CD4-positive, alpha-beta T cell treated with Interleukin-10 for 1 hour (primary cell): ENCODE measurements at places on chromosomes 4 and X.

DNA sequence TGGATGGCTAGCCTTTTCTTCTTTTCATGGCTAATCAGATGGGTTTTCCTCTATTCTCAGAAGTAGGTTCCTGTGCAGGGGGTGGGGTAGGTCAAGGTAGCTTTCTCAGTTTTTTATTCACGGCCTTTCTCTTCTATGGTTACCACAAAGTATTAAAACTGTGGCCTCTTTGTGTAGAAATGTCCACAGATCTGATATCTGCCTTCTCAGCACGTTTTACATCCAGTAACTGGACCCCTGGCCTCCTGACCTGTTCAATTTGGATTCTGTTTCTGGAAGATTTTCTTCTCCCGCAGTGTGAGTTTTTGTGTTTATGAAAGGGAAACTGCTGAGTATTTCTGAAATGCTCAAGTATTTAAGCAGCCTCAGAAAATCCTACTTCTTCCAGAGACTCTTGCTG lies 688.5 kb downstream of the RAPGEF2 start:
- DNase-seq, result no peak

- DNase-seq, result no peak
These were observed 42.3 kb downstream of the RFC1 start for GRCh38 chr4:39323821-39324220.

DNA sequence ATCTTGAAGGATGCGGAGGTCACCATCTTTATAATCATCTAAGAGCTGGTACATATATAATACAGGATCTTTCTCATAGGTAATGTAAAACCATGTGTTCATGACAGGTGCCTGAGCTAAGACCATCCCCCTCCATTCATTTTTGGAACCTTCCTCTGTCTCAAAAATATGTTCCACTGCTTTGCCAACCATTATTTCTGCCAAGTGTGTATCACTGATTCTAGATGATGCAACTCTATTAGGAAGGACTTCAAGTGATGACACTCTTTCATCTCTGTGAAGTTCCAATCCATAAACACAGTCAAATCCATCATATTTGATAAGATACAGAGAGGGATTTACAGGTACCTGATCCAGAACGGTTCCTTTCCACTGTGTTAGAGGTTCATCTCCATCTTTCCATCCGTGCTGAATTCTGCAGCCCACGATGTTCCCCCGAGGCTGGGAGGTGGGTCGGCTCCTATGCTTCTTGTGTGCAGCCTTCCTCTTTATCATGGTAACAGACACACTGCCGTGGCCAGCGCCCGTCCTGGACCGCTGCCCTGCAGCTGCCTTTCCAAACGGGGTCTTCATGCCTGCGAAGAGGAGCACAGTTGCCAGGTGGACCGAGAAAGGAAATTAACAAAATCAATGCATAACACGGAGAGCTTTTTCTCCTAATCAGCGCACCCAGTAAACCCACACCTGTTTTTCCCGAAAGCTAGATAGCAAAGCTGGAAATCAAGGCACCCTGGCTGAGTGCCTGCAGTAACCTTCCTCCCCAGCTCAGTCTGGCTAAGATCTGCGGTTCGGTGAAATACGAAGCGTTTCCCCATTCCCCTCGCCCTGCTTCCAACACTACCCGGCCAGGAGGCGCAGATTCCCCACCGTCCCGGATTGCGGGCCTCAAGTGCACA lies 718 bp downstream of the SPIN3 start:
- no peak for DNase-seq

DNA sequence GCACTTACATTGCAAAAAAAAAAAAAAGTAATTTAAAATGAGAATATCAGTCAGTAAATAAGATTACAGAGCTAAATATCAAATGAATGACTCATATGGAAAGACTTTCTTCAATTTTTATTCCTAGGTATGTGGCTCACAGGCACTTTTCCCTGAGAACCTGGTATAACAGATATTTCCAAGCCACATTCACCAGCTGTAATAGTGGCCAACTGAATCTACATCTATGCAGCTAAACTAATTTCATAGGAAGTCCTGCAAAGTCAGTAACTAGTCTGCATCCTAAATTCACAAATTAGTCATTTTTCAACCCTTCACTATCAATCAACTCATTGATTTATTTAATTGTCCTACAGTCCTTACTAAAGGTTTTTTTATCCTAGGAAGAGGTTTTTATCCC lies 5.6 kb downstream of the PDE5A start:
- DNase-seq, result no peak

- no peak for DNase-seq
These were observed 79.0 kb downstream of the CPE start for GRCh38 chr4:165457793-165458192.

DNA sequence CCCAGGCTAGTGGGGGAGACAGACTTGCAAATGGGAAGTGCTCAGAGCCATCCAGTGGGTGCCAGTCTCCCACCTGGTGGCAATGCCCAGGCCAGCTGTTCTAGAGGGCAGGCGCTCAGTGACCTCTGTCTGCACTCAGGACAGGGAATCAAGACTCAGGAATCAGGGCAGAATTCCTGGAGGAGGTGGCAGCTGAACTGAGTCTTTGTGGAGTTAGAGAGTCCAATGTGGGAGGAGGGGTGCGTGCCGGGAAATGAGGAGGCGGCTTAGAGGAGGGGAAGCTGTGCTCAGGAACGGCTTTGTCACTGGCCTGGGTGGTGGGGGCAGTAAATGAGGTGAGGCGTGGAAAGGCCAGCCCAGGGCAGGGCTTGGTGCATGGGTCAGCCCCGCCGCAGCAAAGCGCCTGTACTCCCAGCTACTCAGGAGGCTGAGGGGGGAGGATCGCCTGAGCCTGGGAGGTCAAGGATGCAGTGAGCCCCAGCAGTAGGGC lies 31.3 kb upstream of the SORCS2 start:
- DNase-seq, result no peak

GRCh38 chr4:97394653-97395052 lies 748.6 kb downstream of the STPG2 start:
- no peak for DNase-seq

- no peak for DNase-seq
These were observed 30.3 kb downstream of the SEPSECS start for GRCh38 chr4:25129917-25130316.

DNA sequence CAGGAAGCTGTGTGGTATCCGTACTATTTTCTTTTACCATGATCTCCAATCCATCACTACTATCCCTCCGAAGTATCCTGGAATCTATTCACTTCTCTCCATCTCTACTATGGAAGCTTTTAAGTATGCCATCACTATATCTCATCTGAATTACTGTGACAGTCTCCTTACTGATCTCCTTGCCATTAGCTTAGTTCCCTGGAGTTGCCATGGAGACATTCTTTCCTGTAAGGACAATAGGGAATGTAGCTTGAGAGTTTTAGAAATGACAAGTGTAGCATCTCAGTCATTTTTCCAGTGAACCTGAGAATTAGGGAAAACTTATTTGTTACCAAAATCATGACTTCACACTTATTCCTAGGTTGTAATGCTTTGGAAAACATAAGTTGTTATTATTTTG lies 86.3 kb downstream of the HPGD start:
- no peak for DNase-seq

GRCh38 chr4:145830699-145831098 lies 107.9 kb downstream of the ZNF827 start:
- no peak for DNase-seq

DNA sequence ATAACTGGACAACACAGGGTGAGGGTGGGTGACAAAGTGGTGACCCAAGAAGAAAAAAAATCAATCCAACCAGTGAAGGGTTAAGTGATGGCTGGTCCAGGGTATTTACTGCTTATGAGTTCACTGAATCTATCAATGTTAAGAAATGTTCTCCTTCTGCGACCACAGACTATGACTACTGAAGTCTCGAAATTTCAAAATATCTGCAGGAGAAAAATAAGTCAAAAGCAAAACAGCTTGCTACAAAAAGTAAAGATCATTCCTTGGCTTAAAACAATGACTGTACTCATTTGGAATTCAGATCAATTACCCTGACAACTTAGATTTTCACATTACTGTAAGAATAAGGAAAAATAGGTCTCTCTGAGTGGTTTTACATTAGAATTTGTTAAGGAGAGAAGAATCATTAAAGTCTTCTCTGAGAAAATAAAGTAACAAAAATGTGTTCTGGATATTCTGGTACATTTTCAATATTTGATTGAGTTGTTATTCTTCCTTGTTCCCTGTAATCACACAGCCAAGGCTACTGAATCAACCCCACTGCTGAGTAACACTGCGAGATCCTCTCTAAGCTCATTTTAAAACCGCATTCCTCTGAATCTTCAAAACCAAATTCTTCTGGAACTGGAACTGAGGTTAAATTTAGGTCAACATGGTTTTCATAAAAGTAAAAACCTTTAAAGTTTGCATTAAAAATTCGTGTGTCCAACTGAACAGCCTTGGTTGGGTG lies 22.7 kb downstream of the SMPX start:
- DNase-seq, result no peak

DNA sequence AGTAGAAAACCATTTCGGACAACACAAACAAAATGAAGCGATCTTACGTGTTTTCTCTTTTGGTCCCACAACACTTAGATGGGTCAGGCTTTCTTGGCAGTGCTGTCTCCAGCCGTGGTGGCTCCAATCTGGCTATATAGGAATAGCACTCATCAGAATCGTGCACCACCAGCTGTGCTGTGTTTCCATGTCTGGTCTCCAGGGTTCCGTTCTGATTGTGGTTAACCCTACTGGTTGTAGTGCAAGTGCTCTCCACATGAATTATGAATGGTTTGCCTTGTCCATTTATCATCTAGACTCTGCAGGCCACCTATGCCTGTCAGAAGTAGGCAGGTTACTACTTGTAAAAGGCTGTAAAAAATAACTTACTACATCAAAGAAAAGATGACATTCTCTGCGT lies 536.3 kb downstream of the IQCM start:
- no peak for DNase-seq

- DNase-seq, result no peak
These were observed 79.2 kb downstream of the TMEM164 start for GRCh38 chrX:110082161-110082560.

DNA sequence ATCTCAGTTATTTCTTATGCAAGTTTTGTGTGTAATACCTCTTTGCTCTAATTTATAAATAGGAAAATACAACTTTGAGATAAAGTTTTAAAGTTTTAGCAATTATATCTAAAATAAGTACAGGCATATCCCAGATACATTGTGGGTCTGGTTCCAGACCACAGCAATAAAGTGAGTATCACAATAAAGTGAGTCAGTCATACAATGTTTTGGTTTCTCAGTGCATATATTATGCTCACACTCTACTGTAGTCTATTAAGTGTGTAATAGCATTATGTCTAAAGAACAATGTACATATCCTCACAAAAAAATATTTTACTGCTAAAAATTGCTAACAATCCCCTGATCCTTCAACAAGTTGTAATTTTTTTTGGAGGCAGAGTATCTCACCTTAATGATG lies 49.2 kb downstream of the ANAPC10 start:
- DNase-seq, result no peak

DNA sequence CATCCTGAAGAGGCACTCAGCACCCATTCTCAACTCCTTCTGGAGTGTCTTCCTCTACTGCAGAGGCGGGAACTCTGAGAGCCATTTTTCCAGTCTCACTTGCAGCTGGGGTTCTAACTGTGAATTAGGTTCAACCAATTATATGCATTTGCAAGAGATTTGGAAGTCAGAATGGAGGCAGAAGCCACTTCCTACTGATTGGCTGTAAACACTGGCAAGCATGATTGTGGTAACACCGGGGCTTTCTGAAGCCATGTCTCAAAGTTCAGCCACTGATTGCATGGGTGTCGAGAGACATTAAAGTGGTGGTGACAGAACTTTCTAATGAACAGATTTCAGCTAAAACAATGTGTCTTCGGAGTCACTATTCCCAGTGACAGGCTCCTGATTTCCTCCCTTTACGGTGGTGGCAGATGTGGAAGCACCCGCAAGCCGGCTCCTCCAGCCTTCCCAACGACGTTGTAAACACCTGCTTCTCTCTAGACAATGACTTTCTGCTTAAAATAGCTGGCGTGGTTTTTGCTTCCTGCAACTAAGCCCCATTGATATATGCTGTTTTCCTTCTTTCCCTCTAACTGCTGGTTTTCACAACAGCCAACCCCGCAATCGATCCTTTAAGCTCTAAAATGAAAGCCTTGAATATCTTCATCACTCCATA lies 92.0 kb downstream of the IRF2 start:
- no peak for DNase-seq

- DNase-seq, result peak; percentile 77
These were observed 23.6 kb upstream of the YTHDC1 start for GRCh38 chr4:68373513-68373912.

DNA sequence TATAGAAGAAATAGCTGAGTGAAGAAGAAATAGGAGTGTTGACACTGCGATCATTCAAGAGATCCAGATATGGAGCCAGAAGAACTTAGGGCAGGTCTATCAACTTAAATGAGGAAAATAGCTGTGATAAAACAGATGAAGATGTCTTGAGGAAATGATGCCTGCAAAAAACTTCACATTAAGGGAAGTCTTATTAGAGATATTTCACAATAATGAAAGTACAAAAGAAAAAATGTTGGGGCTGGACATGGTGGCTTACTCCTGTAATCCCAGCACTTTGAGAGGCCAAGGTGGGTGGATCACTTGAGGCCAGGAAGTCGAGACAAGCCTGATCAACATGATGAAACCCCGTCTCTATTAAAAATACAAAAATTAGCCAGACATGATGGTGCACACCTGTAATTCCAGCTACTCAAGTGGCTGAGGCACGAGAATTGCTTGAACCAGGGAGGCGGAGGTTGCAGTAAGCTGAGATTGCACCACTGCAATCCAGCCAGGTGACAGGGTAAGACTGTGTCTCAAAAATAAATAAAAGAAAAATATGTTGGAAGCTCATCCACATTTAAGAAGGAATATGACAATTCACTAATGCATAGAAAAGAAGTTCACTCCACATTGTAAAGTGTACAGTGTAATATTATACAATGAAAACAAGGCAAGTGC lies 56.3 kb downstream of the PKD2 start:
- no peak for DNase-seq
